ENCODE measurements at places on chromosomes 5 and 9.

GRCh38 chr9:18294229-18294628, 179.7 kb upstream of the ADAMTSL1 start:
- DNase-seq: no peak

DNA sequence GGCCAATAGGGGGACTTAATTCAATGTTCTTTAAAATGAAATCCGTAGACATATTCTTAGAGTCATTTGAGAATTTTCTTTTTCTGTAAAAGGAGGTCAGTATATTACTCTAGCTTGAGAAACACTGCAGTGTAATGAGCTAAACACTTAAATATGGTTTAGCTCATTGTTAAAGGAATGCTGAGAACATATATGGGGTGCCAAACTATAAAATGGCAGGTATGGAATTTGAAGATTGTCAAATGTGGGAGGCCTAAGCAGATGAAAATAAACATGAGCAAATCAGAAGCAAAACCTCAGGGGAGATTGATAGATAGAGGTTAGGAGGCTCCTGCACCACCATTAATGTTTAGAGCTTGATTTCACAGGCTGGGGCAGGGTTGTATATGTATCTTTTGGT, 57.9 kb downstream of the STX17 start:
- DNase-seq: no peak

GRCh38 chr5:51518607-51519006, 135.4 kb downstream of the ISL1 start:
- no peak for DNase-seq

GRCh38 chr5:170846416-170846815, 15.4 kb upstream of the RANBP17 start:
- DNase-seq: no peak

- no peak for DNase-seq
Measured at GRCh38 chr5:74892921-74893320, 26.7 kb upstream of the FAM169A start.

GRCh38 chr9:78775696-78776295, 478.9 kb downstream of the PSAT1 start:
- DNase-seq: no peak

DNA sequence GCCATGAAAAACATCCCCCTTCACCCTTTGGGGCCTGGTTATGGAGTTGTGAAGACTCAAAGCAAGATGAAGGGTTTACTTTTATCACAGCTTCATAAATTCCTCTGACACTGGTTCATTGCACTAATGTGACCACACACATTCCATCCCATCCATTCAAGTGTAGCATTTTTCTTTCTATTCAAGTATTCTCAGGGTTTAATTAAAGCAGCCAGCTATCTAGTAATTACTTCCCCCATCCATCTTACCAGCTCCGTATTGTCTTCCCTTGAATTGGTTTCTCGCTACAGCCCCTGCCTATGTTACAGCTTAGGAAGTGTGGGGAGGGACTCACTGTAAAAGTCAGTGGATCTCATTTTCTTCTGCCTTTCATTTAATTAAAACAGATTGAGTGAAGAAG, 387.0 kb upstream of the RFX3 start:
- DNase-seq: no peak

- DNase-seq: no peak
Measured at GRCh38 chr5:151171529-151171928, 13.9 kb upstream of the ANXA6 start.

DNA sequence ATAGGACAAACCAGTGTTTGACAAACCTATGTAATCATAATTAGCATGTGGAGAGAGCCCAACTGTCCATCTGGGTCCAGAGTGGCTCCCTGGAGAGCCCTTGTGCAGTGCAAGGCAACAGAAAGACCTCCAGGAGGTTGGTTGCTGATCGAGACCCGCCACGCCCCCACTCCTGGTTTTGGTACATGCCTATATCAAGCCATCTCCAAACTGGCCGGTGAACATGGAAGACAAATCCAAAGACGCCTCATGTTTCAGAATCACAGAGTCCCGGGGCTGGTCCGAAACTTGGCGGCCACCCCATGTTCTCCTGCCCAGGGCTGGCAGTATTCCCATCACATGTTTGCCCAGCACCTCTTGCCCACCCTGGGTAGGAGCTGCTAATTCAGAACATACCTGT, 140.2 kb downstream of the PAX5 start:
- no peak for DNase-seq

GRCh38 chr5:54524082-54524481, 6.5 kb downstream of the SNX18 start:
- DNase-seq: no peak

- no peak for DNase-seq
Measured at GRCh38 chr5:45692481-45692880, 3.7 kb downstream of the HCN1 start.

DNA sequence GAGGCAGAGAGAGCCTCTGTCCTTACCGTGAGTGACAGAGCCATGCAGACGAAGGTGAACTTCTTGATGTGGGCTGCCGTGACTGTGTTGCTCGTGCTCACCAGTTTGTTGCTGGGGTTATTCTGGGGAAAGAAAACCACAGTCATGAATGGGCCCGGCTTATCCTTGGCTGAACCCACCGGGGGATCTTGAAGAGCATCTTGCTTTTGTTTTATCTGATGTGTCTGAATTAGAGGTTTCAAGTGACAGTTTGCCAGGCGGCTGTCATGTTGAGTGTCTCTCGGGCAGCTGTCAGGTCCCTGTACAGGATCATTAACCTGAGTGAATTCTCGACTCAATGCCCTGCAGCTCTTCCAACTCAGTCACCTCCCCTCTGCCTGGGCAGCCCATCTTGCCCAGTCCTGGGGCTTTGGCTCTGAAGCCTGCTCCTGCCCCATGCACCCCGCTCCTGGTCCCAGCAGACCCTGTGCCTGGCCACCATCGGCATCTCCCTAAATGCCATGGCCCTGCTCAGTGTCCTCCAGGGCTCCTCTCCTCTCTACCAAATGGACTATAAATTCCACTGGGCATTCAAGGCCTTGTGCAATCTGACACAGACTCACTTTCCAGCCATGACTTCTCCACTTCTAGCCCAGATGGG, 77.4 kb downstream of the OTULIN start:
- DNase-seq: no peak

- DNase-seq: no peak
Measured at GRCh38 chr9:14350754-14351153, 36.8 kb upstream of the NFIB start.

GRCh38 chr9:114224247-114224610, 68.9 kb downstream of the COL27A1 start:
- DNase-seq: no peak

DNA sequence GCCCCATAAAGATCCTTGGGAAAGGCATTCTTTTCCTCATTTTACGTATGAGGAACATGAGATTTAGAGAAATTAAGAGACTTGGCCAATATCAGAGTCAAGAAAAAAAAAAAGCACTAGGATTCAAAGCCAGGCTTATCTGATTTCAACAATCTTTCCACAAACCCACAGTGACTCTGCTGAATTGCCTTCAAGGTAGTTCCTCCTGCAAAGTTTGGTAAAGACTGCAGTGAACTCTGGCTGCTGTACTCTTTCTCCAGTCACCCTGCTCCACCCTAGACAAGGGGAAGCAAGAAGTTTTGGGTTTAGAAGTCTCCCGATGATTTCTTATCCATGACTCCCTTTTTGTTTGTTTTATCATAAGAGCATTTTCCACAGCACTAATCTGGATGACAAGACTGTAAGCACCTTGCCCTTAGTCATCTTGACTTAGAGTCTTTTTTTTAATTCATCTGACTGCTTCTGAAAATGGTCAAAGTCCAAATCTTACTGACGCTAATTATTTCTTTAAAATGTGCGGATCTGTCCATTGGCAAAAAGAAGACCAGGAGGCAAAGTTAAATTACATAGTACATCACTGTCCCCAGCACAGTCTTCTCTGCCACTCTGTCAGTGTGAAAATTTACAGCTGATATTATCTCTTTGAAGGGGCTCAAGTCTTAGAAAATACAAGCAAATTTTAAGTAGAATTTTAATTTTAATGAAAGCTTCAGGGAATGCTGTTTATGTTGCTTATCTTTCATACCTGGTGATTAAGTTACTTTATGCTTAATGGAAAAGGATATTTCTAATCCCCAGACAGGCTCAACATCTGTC, 180.1 kb downstream of the TTLL11 start:
- DNase-seq: no peak

DNA sequence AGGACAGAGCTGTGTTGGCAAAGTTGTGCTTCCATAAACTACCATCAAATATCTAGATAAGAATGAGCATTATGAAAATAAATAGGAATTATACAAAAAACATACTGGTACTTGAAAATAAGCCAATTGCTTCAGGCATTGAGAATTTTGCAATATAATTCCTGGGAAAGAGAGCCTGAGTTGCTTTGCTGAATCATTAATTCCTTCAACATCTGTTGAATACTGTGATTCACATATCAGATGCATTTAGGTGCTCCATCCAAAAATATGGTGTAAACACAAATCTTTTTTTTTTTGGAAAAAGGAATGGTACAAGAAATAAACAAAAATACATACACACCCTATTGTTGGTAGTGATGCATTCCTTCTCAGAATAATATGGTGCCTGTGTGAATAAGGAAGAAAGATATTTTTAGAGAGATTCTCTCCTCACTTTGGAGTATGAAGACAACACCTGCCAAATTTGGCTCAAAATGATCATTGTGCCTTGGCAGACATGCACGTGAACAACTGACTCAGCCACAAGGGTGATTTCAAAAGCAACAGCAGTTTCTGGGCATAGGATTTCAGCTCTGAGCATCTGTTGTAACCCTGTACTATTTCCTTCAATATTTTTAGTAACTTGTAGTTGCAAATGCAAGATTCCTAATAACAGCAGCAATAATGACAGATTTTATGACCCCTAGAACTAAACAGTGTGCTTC, 96.7 kb downstream of the CAVIN4 start:
- no peak for DNase-seq

GRCh38 chr5:56412601-56413379, 179.7 kb upstream of the ANKRD55 start:
- no peak for DNase-seq

- no peak for DNase-seq
Measured at GRCh38 chr9:2788919-2789318, 55.0 kb downstream of the PUM3 start.

- DNase-seq: no peak
Measured at GRCh38 chr5:128687930-128688329, 149.9 kb upstream of the FBN2 start.

GRCh38 chr9:130731355-130731754, 37.8 kb downstream of the EXOSC2 start:
- DNase-seq: no peak

- no peak for DNase-seq
Measured at GRCh38 chr5:179122411-179123108, 62.4 kb downstream of the ZNF354C start.

GRCh38 chr9:81389569-81389993, 299.8 kb downstream of the TLE1 start:
- DNase-seq: no peak

DNA sequence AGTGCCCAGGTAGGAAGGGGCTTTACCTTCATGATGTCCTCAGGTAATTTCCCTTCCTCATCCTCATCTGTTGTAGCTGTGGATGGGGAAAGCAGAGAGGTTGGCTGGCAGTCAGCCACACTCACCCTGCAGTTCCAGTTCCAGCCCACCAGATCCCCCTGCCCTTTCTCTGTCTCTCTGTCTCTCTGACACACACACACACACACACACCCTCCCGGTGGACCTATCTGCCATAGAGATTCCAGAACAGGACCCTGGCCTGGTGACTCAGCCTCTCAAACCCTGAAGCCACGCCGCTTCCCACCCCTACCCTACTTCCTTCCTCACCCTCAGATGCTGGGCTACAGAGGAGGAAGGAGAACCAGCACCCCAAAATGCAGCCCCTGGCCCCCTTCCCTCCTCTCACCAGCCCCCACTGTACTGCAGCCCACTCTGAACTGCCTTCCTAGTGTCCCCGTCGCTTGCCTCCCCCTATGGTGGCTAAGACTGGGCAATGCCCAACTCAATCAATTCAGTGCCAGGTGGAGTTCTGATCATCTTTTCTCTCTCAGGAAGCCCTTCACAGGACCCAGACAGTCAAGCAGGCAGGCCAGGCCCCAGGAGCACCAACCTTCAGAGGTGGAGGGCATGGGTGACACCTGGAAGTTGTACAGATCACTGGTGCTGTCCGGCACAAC, 4.8 kb downstream of the IRF1 start:
- DNase-seq: peak; percentile 21

DNA sequence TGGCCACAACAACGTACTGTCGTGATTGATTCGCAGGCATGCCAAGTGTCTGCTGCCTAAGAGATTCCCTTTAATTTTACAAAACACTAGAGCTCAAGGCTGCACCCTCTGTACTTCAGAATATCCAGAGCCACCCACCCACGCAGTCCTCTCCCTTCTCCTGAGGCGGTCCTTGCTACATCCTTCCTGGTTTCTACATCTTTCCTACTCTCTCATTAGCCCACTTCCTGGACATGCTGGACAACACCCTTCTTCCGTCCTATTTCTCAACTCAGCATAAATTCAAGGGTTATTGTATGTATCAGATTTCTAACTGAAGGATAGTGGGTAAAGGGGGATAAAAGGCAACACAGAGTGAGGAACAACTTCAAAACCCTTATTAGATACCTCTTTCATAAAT, 148.4 kb upstream of the MAP3K1 start:
- DNase-seq: no peak

- DNase-seq: no peak
Measured at GRCh38 chr5:13746026-13746425, 198.5 kb downstream of the DNAH5 start.

DNA sequence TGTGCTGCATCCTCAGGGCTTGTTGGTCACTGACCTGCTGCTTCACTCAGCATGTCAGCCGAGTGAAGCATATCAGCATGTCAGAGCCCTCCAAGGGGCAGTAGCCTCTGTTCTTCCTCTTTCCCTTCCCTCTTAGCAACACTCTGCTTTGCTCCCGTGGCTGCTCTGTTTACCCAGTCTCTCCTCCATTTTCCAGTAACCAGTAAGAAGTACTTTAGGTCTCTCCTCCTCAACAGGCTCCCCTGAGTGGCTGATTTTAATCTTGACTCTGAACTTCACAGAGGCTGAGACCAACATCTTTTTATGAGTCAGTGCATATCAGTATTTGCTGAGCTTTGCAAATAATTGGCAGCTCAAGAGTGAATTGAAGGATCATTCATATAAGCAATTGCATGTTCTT, 18.6 kb upstream of the ADRB2 start:
- DNase-seq: no peak

GRCh38 chr5:82387001-82387818, 109.1 kb upstream of the RPS23 start:
- no peak for DNase-seq

Data from activated T-cell treated with anti-CD3 and anti-CD28 coated beads, Interleukin-2, amount 50 U/mL, for 1 hour (primary cell).